ENCODE measurements at places on chromosomes 16 and 17.
A peak's percentile ranks its signal among the peaks of the same experiment; 100 is the strongest.

DNA sequence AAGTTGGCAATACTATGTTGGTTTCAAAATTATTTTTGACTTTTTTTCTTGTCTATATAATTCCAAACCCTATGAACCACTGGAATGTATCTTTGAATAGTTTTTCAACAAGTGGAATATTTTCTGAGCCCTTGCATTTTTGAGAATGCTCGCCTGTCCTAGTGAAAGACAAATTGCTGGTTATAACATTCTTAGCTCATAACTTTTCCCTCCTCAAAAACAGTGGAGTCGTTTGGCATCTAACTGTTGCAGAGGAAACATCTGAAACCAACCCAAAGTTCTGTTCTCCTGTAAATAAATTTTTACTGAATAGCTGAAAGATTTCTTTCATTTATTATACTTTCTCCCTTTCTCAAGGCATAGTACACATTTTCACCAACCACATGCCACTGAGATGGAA is 11.3 kb upstream of the COX10 start:
- no peak for DNase-seq

- DNase-seq: peak; percentile 90
Measured at GRCh38 chr16:11251525-11252481, 4.2 kb downstream of the SOCS1 start.

- no peak for DNase-seq
Measured at GRCh38 chr16:89822188-89823086, 5.8 kb upstream of the SPIRE2 start.

DNA sequence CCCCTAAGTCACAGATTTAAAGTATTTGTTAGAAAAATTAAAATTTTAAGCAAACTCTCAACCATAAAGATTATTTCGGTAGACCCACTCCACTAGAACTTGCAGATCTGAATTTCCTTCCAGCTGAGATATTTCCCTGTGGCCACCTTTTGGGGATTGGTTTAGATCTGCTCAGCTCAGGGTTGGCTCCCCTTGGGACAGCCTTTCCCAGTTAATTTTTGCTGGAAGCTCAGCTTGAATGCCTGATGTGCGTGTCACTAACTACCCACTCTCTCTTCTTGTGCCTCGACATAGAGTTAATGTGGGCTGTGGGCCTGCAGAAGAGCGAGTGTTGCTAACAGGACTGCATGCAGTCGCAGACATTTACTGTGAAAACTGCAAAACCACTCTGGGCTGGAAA is 57.6 kb downstream of the YPEL2 start:
- DNase-seq: no peak

GRCh38 chr17:193841-194806 is 12.7 kb upstream of the DOC2B start:
- DNase-seq: no peak

GRCh38 chr17:3719265-3719664 is 4.4 kb upstream of the HASPIN start:
- DNase-seq: no peak

DNA sequence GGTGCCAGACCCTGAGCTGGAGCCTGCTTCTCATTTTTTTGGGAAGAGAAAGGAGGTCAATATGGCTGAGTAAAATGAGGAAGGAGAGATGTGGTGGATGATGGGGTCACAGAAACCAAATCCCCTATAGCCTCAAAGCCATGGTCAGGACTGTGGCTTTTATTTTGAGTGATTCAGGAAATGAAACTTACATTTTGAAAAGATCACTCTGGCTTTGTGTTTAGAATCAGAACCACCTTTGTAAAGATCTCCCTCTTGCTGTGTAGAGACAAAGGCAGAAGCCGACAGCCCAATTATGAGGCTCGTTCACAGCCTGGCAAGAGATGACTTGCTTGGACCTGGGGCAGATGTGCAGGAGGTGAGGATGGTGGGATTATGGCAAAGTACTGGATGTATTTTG is 121.6 kb upstream of the ANKFN1 start:
- DNase-seq: no peak

DNA sequence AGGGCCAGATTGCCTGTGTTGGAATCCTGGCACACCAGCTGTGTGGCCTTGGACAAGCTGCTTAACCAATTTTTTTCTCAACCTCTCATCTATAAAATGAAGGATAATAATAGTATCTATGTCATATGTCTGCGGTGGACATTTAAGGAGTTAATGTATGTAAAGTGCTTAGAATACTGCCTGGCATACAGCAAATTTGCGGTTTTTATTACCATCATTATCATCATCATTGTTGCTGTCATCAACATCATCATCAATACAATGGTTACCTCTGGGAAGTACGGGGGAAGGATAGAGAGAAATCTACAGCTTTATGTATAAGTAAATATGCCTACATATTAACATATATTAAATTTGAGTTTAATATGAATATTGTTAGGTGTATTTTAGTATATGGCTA is 37.1 kb upstream of the COX10 start:
- DNase-seq: no peak

DNA sequence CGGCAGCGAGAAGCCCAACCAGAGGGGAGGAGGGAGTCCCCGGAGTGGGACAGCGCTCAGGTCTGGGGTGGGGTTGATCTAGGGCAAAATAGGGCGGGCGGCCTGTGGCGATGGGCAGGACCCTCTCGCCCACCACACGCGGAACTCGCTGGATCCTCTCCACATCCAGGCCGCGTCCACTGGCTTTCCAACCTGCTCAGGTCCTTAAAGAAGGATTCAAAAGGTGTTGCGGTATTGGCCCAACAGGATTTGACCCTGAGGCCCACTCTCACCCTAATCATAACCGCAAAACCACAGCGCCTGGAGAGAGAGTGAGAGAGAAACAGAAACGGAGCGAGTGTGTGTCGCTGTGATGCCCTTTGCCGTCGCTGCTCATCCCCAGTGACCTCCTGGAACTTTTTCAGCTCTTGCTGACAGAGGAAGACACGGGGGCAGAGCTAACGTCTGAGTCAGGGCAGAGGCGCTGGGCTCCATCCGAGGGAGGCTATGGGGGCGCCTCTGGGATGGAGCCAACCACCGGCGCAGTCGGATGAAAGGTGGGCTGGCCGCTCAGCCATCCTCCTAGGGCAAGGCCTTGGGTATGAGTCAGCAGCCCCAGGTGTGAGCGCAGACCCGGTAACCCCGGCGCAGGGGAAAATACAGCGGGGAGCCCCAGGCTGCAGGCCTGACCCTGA is 16.7 kb upstream of the OR1F1 start:
- DNase-seq: peak; percentile 54

Data from activated CD4-positive, alpha-beta T cell treated with anti-CD3 and anti-CD28 coated beads, Interleukin-2, amount 50 U/mL, for 48 hours (primary cell).